ENCODE measurements at places on chromosomes 7 and 10. TPM values are rescaled to one million over a fixed set of nuclear protein-coding genes. Genes with fewer than 3 reads are reported as not detected.

Gene IGFBP1
- total RNA-seq, result not detected

Gene FAM180A
- 0.08 TPM for total RNA-seq

Gene TRIM56
- 13.6 TPM for total RNA-seq

Gene VIPR2
- not detected for total RNA-seq

Gene OPTN
- 77.4 TPM for total RNA-seq

Gene MEOX2
- total RNA-seq, result not detected

Gene ZNF680
- 4.5 TPM for total RNA-seq

Gene PON3
- total RNA-seq, result 4.7 TPM

Gene HECW1
- total RNA-seq, result not detected

Gene CCNJ
- 3.6 TPM for total RNA-seq

Gene GNGT1
- not detected for total RNA-seq

All from hair follicular keratinocyte (primary cell).